ENCODE measurements at places on chromosomes 5 and 9.

GRCh38 chr9:105046907-105047741, 119.2 kb upstream of the ABCA1 start:
- no peak for DNase-seq

GRCh38 chr5:171757853-171758535, 27.6 kb upstream of the SMIM23 start:
- DNase-seq, result no peak

GRCh38 chr5:115295777-115296123, 704 bp downstream of the CCDC112 start:
- DNase-seq, result peak; percentile 60

DNA sequence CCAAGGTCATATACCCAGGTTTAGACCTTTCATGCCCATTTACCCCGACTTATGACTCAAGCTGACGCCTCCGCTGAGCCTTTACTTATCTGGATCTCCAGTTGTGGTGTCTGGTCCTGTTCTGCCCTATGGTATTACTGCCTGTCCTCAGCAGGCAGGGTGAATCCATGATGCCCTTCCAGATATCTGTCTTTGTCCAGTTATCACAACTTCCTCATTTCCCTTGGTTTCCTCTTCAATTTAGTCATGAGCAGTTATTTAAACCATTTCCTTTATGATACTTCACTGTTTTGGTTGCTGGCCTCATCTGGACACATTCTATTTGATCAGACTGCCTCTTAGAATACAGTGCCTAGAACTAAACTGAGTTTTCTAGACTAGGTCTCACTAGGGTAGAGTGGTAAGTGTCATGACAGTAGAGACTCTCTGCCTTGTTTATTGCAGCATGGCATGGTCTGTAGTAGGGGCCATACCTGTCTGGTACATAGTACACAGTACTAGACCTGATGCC, 93.3 kb downstream of the MELK start:
- no peak for DNase-seq

DNA sequence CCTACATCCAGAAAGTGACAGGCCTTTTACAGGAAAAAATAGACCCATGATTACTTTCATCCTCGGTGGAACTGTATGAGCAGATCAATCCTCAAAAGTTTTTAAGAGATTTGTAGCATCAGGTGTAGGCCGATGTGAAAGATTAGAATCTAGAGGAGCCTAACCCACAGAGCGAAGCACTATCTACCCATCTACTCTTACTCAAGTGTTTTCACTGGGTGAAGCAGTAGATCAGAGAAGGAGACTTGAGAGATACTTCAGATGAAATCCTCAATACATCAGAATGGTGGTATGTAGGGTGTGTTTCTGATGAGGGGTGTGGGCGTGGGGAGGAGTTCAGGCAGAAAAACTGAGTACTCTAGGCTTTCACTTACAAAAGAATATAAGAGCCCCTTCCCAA, 192.8 kb downstream of the FER start:
- no peak for DNase-seq

DNA sequence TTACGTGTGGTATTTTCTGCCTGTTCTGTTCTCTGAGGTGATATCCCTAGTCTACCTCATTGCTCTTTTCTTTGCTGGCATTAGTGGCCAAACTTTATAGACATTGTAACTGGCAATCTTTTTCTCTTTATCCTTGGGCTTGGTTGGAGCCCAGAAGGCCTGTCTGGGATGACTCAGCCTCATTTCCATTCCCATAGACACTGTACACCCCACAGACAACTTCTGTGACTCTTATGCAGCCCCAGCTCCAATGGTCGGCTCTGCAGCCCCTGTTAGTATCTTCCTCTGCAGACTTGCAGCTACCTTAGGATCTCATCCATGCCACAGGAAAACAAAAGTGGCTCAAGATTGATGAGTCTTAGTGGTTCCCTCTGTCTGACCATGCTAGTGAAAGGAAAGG, 79.8 kb downstream of the CFAP95 start:
- no peak for DNase-seq

DNA sequence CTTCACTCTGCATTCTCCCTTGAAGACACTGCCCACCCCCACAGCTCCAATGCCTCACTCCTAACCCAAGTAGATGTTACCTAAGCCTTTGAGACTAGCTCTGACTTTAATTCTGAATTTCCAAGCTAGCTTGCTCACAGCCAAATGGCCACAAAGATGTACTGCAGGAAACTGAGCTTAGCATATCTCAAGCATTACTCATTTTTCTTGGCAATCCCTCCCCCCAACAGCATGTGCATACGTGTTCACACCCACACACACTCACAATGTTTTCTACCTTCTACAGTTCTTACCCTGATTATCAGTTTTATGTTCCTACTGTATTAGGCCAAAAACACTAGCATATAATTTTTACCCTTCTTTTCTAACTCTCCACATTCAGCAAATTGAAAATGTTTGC, 13.7 kb upstream of the GRIA1 start:
- no peak for DNase-seq

- no peak for DNase-seq
Observed at GRCh38 chr5:178389796-178390195, 157.2 kb upstream of the PHYKPL start.

- no peak for DNase-seq
Observed at GRCh38 chr5:55104946-55105701, 2.7 kb downstream of the GZMA start.

- no peak for DNase-seq
Observed at GRCh38 chr5:52015760-52016159, 632.5 kb downstream of the ISL1 start.

DNA sequence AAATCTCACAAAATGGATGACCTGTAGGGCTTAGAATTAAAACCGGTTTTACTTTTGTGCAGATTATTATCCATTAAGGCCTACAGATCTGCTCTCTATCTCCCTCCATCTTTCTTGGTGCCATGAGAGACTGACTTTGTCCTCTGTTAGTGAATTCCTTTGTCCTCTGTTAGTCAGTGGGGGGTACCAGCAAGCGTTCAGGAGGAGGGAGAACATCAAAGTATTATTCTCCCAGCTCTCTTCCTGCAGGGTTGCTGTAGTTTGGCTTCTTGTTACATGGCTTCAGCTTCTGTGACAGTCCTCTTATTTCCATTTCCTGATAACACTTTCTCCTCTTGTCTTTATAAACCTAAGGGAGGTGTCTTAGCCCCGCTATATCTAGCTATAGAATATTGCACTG, 850.5 kb upstream of the SEMA6A start:
- no peak for DNase-seq

- no peak for DNase-seq
Observed at GRCh38 chr5:131986161-131986912, 25.1 kb downstream of the ACSL6 start.

GRCh38 chr5:151036556-151036955, 16.2 kb downstream of the GPX3 start:
- DNase-seq, result peak; percentile 38

- no peak for DNase-seq
Observed at GRCh38 chr9:117344892-117345660, 69.8 kb downstream of the ASTN2 start.

DNA sequence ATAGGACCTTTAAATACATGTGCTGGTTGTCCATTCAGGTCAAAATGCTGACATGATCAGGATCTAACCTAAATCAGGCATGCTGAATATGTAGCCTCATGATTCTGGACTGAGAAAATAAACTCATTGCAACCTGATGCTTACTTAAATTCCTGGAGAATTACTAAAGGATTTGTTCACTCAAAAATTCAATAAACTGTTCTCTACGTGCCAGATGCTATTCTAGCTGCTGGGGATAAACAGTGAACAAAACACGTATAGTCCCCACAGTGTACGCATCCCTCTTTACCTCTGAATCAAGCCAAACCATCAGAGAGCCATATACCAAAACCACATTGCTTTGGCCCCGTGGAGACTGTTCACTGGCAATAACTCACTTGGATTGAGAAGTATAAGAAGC, 6.1 kb downstream of the SCAI start:
- DNase-seq, result no peak

- no peak for DNase-seq
Observed at GRCh38 chr5:137826067-137826466, 41.6 kb upstream of the MYOT start.

- DNase-seq, result no peak
Observed at GRCh38 chr5:555058-555623, 30.9 kb upstream of the SLC9A3 start.

DNA sequence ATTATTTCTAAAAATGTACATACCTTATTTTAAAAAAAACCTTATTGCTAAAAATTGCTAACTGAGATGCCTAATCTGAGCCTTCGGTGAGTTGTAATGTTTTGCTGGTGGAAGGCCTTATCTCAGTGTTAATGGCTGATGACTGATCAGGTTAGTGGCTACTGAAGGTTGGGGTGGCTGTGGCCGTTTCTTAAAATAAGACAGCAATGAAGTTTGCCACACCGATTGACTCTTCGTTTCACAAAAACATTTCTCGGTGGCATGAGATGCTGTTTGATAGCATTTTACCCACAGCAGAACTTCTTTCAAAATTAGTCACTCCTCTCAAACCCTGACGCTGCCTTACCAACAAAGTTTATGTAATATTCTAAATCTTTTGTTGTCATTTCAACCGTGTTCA, 14.7 kb downstream of the CENPK start:
- no peak for DNase-seq

GRCh38 chr9:133334161-133334560, 1.8 kb downstream of the SURF6 start:
- DNase-seq, result no peak

DNA sequence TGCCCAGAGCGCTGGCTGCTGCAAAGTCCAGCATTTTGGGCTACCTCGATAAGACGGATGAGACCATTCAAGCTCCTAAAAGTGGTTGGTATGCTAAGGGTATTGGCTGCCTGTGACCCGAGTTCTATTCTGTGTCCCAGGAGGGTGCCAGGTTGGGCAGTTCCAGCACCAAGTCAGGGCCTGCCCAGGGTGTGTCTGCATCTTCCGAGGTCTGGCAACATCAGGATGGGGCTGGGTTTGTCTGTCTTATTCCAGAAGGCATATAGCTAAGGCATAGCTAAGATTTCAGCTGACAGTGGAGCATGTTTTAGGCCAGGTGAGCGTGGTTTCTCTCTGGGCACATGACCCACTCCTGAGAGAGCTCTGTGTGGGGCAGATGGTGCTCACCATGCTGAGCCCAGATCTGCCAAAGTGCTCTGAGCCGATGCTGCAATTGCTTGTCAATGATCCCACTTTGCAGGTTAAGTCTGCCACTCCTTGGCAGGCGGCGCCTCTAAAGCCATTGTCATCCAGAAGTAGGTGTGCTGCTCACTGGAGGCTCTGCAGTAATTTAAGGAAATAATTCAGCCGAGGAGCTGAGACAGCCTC, 7.8 kb downstream of the SLC9A3 start:
- DNase-seq, result no peak

GRCh38 chr5:109922381-109922995, 232.8 kb downstream of the MAN2A1 start:
- DNase-seq, result no peak

DNA sequence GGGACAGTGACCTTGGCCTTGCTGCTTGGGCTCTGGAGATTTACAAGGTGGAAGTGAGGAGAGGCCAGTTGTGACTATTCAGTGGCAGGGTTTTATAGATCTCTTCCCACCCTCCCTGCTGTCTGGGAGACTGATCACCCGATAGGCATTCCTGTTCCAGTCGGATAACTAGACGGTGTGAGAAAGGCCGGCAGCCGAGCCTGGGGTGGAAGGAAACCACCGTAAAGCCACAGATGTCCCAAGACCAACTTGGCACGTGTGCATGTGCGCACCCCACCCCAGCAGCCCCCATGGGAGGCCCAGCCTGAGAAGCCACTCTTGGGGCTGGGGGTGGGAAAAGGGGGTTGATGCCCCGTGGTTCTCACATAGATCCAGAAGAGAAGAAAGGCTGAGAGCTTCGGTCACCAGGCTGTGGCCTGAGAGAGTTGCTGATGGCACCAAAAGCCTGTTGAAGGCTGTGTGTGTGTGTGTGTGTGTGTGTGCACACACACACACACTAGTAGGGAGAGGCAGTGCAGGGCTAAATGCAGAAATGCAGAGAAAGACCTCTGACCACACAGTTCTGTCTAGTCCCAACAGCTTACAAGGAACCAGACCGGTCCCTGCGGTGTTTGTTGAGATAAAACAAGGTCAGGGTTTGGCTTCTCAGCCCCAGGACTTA, 225.8 kb downstream of the FANCC start:
- no peak for DNase-seq

DNA sequence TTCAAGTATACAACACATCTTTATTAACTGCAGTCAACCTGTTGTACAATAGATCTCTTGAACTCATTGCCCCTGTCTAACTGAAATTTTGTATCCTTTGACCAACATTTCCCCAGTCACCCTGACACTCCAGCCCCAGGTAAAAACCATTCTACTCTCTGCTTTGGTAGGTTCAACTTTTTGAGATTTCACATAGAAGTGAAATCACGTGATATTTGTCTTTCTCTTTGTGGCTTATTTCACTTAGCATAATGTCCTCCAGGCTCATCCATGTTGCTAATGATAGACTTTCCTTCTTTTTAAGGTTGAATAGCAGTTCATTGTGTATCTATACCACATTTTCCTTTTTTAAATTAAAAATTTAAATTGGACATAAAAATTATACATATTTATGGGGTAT, 126.5 kb upstream of the MAN2A1 start:
- DNase-seq, result no peak

- no peak for DNase-seq
Observed at GRCh38 chr9:121976751-121977150, 116.4 kb downstream of the TTLL11 start.

DNA sequence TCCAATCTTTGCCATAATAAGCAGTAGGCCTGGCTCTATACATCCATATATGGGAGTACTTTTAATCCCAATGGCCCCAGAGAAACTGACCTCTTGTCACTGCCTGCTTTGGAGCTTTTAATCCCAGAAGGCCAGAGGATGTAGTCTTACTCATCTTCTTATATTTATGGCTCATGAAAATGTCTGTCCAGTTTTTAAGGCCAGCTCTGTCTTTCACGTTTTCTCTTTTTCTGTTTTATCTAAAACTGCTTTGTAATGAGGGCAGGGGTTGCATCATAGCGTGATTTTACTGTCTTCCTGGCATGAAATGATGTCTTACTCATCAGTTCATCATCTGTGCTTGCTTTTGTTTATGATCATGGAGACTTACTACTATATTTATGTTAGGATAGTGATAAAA, 1094.9 kb downstream of the MAT2B start:
- DNase-seq, result no peak

DNA sequence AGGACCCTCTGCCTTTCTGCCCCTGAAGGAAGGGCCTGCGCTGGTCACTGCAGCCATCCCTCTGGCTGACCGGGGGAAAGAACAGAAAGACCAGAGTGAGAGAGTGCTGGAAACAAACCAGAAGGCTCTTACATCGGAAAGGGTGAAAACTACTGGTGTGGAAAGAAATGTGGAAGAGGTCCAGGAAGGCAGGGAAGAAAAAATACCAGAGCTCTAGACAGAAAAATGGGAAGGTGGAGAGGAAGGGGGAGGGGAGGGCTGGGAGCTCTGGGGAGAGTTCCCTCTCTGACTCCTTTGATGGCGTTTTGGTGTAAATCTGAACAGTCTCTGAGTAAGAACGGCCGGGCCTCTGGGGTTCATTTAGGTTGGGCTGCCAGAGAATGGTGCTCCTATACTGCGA, 47.7 kb downstream of the COL23A1 start:
- DNase-seq, result no peak

DNA sequence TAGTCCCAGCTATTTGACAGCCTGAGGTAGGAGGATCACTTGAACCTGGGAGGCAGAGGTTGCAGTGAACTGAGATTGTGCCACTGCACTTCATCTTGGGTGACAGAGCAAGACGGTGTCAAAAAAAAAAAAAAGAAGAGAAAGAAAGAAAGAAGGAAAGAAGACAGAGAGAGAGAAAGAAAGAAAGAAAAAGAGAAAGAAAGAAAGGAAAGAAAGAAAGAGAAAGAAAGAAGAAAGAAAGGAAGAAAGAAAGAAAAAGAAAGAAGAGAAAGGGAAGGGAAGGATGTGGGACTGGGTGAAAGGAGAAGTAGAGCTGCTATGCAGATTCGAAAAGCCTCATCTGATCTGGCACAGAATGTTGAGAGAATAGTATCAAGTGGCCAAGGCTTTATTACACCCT, 23.7 kb upstream of the SCAMP1 start:
- DNase-seq, result no peak

All from NCI-H748 treated with DMSO at 0.1 percent for 48 hours (cell line).